AG04450 (cell line): ENCODE measurements at places on chromosomes 1 and 21. TPM values are rescaled to one million over a fixed set of nuclear protein-coding genes. Genes with fewer than 3 reads are reported as not detected.
A peak's percentile ranks its signal among the peaks of the same experiment; 100 is the strongest.

DNA sequence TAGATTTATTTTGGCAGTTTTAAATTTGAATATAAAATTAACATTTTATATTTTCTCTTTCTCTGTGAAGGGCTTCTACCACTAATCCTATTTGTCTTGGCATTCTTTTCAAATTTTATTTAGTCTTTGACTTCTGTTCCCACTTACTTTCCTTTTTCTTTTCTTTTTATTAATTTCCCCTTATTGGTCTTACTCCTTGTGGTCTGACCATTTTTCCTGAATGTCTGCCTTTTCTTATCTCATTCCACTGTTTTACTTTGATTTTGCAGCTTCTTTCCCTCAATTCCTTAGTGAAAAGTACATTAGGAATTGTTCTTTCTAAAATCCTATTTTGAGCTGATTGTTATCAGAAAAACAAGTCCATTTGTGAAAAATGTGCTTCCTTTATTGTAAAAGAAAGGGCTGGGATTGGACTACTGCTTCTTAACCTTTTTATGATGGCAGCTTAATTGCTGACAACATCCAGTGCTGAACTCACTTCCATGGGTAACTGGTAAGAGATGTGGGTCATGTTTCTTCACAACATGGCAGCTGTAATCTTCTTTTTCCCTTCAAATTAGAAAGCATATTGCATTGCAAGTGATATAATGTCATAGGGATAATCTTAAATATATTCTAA is 284.6 kb downstream of the DNM3 start:
- no peak for DNase-seq

GRCh38 chr1:179083533-179083932 is 1.7 kb downstream of the TOR3A start:
- no peak for DNase-seq

DNA sequence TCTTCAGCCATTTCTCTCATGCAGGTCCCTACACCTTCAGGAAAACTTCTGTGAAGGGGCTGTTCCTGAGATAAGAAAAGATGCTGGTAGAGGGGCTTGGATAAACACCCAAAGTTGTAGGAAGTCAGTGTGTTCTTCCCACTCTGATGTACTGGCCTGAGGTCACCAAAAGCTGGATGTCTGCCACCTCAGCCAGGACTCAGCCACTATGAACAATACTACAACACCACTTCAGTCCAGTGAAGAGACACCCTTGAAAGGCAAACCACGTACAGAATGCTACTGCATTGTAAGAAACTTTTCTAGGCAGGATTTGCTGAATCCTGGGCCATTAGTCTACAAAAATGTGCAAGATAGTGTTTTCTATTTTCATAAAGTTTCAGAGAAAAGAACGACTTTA is 2.4 kb downstream of the PTPN14 start:
- no peak for DNase-seq

- DNase-seq: no peak
Observed at GRCh38 chr1:230263568-230264195, 162.4 kb downstream of the PGBD5 start.

- DNase-seq: no peak
Observed at GRCh38 chr1:92577261-92577895, 90.7 kb upstream of the GFI1 start.

GRCh38 chr21:38134084-38134873 is 122.5 kb upstream of the KCNJ15 start:
- DNase-seq: no peak

GRCh38 chr21:18913914-18914313 is 510.3 kb upstream of the TMPRSS15 start:
- no peak for DNase-seq

DNA sequence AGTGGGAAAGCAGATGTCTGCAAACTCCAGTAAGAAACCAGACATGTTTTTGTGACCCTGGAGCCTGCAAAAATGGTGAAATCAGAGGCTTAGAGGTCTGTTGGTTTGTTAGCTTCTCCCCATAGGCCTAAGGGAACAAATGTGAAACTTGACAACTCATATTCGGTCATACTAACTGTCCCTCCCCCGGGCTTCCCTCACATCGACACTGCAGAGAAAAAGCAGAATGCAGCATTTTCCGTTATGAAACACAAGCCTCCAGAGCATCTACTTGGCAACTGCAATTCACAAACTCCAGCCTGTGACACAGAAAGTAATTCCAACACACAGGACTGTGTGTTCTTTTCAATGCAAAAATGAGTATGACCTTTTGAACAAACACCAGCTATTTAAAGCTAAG is 3.7 kb downstream of the KCNA2 start:
- DNase-seq: no peak

DNA sequence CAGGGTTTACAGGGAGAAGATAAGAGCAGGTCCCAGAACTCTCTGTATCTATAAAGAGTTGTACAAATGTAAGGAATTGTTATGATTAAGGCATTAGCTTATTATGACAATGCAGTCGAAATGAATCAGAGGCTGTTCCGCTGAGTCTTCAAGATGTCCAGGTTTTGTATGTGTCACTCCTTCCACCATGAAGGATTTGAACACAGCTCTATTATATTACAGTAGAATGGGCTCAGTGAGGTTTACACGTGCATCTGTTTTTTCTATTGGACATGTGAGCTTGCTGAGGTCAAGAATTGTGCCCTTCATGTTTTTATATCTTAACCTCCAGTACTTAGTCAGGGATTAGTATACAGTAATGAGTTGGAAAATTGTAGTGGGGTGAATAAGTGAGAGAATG is 86.3 kb downstream of the MPZL1 start:
- no peak for DNase-seq

GRCh38 chr1:162366671-162367070 is 10.0 kb downstream of the SPATA46 start:
- DNase-seq: no peak

DNA sequence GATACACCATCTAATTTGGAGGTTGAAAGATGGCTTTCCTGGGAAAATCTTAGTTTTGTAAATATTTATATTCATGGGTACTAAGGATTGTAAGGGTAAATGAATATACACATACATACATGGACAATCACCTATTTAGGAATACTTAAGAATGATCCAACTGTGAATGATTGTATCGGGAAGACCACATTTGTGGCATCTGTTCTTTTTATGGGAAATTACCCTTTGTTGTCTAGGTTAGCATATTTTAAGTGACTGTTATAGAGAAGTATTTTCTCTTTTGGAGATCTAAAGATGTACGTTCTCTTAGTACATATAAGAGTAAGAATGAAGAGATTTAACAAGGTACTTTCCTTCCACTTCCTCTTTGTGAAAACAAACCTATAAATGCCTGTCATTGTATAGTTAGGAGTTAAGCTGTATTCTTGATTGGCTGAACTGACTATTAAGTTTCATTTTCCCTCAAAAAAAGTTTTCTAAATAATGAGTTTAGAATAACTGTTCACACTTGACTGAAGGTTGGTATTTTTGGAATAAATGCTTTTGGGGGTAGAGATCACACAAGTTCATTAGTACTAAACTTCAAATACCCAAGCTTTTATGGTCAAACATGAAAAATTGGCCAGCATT is 26.7 kb downstream of the SNX7 start:
- no peak for DNase-seq

DNA sequence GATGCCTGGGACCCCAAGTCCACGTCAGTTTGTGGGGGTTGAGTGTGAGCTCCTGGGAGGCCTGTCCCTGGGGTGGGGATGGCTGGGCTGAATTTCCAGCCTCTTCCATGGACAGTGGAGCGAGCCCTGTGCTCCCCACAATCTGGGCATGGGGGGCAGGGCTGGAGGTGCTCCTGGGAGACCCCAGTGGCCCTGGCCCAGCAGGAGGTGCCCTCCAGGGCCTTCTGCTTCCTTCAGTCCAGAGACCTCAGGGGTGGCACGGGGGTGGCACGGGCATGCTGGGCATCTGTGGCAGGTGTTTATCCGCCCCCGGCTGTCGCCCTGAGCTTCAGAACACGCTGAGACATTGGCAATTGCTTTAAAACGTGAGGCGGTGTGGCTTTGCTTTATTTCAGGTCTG is 40.9 kb downstream of the MORN1 start:
- DNase-seq: no peak

GRCh38 chr1:65896721-65897120 is 104.0 kb downstream of the PDE4B start:
- no peak for DNase-seq

DNA sequence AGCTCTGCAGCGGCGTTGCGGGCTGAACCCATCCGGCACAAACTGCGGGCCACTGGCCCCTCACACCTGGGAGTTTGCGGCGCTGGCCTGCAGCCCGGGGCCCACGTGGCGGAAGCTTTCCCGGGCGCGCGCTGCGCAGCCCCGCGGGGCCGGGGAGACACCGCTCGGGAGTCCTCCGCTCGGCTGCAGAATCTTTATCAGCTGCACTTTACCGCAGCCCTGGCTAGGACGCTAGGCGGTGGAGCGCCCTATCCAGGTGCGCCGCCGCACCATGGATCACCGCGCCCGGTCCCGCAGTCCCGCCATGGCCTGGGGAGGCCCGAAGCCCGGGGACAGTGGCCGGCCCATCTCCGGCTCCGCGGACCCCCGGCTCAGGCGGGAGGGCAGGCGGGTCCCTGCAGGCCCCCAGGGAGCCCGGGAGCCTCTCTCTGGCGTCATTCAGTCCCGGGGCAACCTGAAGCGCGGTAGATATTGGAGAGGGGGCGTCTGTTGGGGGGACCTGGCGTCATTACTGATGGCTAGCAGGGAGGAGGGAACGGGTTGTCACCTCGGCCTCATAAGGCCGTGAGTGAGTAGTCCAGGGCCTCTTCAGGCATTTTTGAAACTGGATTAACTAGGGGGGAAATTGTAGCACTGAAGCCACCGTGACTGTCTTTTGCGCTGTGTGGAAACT is 5.7 kb upstream of the OLIG2 start:
- no peak for DNase-seq

- DNase-seq: peak; percentile 7
Observed at GRCh38 chr1:24909388-24909898, 20.6 kb downstream of the RUNX3 start.

DNA sequence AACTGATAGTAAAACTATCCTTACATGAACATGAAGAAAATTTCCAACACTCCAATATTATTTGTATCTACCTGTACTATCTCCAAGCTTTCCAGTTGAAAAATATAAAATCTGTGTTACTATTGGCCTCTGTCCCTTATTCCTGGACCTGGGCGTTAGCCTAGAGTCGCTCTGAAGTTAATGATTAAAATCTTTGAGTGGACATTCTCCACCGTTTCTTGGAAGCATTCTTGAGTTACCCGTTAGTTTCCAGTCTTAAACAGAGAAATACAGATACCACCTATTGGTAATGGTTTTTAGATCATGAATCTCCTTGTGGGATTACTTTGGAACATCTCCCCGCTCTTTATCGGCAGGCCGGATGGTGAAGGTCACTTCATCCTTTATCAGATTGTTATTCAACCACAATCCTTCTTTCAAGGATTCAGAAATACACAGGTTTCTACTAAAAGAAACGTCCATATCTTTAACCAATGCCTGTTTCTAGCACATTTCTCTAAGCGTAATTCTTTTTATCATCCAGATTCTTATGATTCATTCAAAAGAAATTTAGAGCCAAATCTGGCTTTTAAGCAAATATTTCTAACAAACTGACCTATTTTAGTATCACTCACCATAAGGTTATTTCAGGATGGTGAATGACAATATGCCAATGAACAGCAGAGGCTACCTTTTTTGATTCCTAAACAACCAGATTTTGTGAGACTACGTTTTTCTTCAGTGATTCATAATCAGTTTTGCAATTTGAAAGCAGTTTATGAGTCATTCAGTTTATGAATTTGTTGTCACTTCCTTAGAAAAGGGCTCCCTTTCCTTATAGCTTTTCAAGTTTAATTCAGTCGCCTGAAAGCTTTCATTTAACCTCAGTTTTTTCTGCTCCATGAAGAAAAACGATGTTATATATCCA is 70.2 kb upstream of the ERRFI1 start:
- DNase-seq: no peak

- no peak for DNase-seq
Observed at GRCh38 chr1:40763742-40764532, 19.6 kb upstream of the KCNQ4 start.

Gene ESPN
- not detected in 2 replicates for polyA plus RNA-seq

Gene TCP10L
- polyA plus RNA-seq: 0.12 and 0.19 TPM in 2 replicates

Gene AHCYL1
- 120 and 133 TPM in 2 replicates for polyA plus RNA-seq

Gene KRTAP12-2
- not detected in 2 replicates for polyA plus RNA-seq

Gene A3GALT2
- not detected in 2 replicates for polyA plus RNA-seq

Gene EDARADD
- polyA plus RNA-seq: not detected in 2 replicates

Gene VCAM1
- polyA plus RNA-seq: 40.3 and 41.0 TPM in 2 replicates

Gene ERG
- polyA plus RNA-seq: not detected in 2 replicates

Gene ZNF695
- polyA plus RNA-seq: 1.0 and 1.2 TPM in 2 replicates
